ENCODE measurements at places on chromosomes 13 and 19.

DNA sequence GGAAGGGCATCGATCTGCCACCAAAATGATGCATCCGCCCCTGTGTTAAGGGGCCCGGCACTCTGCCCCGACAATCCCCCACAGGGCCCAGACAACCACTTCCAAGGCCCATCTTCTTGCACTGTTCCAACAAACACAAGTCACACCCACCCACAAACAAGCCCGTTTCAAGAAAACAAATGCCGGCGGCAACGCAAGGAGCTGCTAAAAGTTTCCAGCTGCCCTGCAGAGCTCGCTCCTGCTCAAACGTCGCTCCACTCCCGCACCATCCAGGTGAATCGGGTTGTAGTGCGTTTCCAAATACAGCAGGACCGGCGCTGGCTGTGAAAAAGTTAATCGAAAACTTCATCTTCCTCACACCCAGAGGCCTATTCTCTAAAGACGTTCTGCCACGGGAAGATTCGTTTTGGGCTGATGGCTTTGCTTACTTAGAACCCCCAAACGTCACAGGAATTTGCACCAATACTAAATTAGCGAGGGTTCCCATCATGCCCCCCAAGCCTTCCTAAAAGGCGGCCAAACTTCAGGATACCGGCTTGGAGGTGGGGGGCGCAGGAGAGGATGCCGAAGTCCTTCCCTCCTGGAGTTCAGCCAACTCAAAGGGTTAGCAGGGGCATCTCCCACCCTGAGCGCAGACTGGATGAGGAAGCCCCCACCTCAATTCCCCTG lies 107.4 kb upstream of the DOCK9 start:
- DNase-seq: no peak

- DNase-seq: no peak
Observed at GRCh38 chr13:110218581-110219201, 88.3 kb downstream of the COL4A1 start.

GRCh38 chr13:101331731-101332130 lies 84.6 kb downstream of the NALCN start:
- no peak for DNase-seq

- DNase-seq: no peak
Observed at GRCh38 chr13:30726192-30726591, 9.2 kb upstream of the ALOX5AP start.

DNA sequence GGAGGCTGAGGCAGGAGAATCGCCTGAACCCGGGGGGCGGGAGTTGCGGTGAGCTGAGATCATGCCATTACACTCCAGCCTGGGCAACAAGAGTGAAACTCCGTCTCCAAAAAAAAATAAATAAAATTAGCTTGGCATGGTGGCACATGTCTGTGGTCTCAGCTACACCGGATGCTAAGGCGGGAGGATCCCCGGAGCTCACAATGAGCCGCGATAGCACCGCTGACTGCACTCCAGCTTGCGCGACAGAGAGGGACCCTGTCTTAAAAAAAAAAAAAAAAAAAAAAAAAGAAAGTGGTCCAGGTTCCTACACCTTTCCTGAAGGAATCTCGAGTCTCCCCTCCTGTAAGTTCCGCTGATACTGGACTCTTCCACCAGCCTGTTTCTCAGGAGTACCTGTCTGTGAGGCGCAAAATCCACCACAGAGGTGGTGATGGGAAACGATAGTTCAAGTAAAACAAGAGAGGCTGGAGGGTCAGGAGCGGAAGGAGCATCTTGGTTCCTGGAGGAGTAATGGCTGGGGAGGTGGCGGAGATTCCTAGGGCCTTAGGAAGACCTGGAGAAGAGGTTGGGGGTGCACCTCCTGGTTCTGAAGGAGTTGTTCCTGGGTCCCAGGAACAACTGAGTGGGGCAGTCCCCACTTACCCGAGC lies 471 bp downstream of the FUT1 start:
- DNase-seq: no peak

DNA sequence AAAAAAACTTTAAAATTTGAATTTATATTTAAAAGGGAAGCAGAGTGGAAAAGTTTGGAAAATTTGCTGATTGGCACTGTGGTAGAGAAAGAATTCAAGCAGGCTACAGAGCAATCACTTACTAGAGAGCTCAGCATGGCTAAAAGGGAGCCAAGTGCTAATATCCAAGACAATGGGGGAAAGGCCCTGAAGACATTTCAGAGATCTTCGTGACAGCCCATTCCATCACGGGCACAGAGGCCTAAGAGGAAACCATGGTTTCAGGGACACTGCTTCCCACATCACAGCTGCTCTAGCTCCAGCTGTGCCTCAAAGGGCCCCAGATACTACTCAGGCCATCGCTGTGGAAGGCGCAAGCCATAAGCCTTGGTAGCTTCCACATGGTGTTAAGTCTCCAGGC lies 73.7 kb downstream of the SGCG start:
- DNase-seq: no peak

DNA sequence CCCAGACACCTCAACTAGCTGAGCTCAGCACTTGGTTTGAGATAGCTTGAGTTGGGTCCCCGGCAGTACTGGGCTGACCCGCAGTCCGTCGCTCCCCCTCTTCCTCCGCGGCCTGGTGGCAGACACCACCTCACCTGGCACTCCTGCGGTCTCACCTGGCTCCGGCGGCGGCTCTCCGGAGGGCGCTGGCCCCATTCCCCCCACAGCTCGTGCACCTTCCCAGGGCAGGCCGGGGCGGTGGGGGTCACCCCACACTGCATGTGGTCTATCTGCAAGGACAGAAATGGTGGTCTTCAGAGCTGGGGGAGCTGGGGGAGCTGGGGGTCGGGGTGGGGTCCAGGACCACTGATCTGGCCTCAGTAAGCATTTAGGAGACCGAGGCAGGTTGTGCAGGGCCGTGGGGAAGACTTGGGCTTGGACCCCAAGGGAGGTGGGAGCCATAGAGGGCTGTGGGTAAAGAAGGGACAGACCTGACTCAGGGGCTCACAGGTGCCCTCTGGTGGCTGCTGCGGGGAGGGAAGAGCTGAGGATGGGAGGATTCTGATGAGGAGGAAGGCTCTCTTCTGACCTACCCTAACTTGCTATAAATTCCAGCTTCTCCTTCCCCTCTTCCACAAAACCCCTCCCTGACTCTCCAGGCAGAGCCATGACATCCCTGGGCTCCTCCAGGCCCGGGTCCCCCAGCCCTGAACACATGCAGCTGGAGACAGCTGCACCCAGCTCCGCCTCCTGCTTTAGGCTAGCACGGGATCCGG lies 6.7 kb upstream of the PLIN4 start:
- peak; percentile 83 for DNase-seq

DNA sequence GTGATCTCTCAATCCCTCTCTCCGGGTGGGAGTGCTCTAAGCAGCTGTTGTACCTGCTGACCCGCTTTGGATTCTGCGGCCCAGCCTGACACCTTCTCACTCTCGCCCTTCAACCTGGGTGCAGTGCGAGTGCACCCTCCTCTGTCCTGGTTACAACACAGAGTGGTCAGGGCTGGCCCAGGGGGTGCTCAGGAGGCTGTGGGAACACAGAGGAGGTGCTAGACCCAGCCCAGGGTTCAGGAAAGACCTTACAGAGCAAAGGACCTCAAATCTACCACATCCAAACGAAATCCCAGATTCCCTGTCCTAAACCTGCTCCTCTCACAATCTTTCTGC lies 23.7 kb downstream of the ZNF175 start:
- no peak for DNase-seq

DNA sequence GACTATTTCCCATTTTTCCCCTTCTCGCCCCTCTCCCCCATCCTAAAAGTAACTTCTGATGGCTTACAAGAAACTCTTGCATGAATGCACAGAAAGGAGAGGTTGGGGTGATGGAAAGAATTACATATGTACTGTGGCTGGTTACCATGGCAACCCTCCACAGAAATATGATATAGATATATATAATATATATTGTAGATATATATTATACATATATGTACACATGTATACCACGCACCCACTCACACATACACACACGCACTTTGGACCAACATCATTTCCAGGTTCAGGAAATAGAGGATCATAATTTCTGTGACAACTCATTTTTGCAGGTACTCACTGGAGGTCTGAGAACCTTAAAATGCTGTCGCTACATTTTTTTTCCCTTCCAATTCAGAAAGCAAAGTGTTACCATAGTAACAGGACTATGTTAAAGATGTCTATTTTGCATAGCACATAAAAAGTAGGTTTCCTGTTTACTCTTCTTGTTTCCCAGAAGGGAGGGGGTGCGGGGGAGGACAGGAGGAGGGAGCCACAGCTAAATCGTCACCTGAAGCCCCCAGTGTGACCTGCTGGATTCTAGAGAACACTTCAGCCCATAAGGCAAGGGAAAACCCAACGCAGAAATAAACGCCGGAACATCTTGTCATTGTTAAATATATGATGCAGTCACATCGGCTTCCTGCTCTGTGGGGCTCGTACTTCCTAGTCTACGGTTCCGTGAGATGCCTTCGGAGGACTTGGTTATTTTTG lies 44.7 kb downstream of the EFNB2 start:
- DNase-seq: no peak

DNA sequence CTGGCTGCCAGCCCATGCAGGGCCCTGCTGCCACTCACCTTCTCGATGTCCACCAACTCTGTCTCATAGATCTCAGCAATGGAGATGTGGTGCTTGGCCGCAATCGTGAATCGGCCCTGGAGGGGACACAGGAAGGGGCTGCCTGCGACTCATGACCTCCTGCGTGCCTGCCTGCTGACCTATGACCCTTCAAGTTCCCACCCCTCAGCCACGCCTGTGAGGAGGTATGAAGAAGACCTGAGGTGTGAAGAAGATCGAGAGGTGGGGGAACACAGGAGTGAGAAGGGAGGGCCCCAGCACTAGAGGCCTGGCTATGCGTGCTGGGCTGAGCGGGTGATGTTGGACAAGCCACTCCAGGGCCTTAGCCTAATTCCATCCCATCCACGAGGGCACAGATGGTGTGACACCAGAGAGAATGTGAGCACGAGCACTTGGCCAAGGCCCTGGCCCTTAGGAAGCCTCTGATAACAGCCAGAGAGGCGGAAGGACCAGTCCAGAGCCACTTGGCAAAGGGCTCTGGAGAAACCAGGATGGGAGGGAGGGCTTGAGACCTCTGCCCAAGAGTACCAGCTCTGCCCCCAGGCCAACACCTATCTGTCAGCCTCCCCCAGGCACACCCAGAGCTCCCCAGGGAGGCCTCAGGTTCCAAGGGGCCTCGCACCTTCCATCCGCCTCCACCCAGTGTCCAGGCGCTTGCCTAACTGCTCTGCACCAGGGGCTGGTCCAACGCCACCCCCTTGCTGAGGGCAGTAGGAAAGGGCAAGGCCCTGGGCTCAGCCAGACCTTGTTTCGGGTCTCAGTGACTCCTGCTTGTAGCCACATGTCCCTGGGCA lies 9.6 kb upstream of the KPTN start:
- DNase-seq: no peak

- DNase-seq: no peak
Observed at GRCh38 chr19:8641908-8642547, 11.6 kb downstream of the NFILZ start.

- no peak for DNase-seq
Observed at GRCh38 chr13:33233547-33233946, 52.0 kb downstream of the STARD13 start.

GRCh38 chr19:50547385-50548190 lies 20.6 kb downstream of the LRRC4B start:
- no peak for DNase-seq

- no peak for DNase-seq
Observed at GRCh38 chr19:42411581-42412178, 15.5 kb downstream of the LIPE start.

GRCh38 chr19:5954293-5954692 lies 23.6 kb downstream of the RANBP3 start:
- no peak for DNase-seq

GRCh38 chr13:31408927-31409326 lies 209.2 kb downstream of the B3GLCT start:
- no peak for DNase-seq

DNA sequence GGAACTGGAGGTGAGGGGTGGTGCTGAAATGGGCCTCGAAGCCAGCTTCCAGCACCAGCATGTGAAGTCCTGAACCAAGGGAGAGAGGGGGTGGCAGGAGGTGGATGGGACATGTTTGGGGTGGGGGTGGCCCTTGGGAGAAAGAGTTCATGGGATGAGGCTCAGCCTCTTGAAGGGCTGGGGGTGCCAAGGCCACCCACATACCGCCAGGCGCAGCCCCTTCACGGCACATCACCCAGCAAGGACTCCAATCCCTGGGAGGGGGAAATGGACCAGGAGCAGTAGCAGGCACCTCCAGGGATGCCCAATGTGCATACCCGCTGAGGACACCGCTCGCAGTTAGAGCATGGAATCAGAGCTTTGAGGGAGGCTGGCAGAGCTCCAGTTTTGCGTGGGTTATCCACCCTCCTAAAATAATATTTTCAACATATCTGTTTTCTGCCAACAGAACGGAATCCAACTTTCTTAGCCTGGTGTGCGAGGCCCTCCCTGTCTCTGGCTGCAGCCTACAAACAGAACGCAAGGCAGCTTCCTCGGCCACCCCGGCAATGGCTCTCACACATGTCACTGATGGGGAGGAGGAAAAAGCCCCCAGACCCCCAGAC lies 140.5 kb upstream of the VSTM2B start:
- no peak for DNase-seq

DNA sequence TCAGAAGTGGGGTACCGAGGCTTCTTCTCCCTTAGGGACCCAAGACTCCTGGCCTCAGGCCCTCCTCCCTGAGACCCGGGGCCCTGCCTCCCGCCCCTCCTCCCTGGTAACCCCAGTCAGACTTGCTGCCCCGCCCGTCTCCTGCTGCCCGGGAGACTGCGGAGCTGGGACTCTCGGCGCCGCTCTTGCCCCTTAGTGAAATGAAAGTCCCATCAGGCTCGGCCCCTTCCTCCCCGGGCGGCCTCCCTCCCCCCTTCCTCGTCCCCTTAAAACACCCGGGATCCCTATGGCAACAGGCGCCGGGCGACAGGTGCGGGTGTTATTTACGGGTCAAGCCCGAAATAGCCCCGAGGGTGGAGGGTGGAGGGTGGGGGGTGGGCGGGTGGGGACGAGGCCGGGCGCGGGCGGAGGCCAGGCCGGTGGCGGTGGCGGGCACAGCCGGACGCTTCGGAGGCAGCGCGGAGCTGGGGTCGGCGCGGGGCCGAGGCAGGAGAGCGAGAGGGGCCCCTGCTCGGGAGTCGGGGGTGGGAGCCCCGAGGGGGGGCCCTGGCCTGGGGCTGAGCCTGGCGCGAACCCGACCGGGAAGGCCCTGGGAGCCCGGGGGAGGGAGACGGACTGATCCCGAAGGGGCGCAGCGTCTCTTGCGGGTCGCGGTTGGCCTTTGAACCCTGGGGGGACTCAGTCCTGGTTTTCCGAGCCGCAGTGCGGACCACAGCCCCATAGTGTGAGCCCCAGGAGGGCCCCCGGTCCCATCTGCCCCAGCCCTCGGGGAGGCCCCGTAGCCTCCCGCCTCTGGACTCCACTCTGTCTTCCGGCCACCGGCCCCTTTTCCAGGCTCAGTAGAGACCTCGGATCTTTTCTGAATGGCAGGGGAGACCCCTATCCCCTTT lies at the start of gene CACNG6:
CACNG6 (plus strand) TSS at position 414 of the 890 bp plus-strand sequence. CDS start 1,241 bp downstream, outside the sequence.
- DNase-seq: peak; percentile 67

GRCh38 chr13:28728642-28729041 lies 9.9 kb upstream of the SLC46A3 start:
- DNase-seq: no peak
